ENCODE measurements at places on chromosomes 2 and 18. TPM values are rescaled to one million over a fixed set of nuclear protein-coding genes. Genes with fewer than 3 reads are reported as not detected.

Gene ALPG
- not detected for polyA plus RNA-seq

Gene ONECUT2
- not detected for polyA plus RNA-seq

Gene SPR
- 7.6 TPM for polyA plus RNA-seq

Gene MOCOS
- polyA plus RNA-seq = 0.05 TPM

- no peak for DNase-seq
Observed at GRCh38 chr18:13543811-13544732, 182.3 kb downstream of the FAM210A start.

DNA sequence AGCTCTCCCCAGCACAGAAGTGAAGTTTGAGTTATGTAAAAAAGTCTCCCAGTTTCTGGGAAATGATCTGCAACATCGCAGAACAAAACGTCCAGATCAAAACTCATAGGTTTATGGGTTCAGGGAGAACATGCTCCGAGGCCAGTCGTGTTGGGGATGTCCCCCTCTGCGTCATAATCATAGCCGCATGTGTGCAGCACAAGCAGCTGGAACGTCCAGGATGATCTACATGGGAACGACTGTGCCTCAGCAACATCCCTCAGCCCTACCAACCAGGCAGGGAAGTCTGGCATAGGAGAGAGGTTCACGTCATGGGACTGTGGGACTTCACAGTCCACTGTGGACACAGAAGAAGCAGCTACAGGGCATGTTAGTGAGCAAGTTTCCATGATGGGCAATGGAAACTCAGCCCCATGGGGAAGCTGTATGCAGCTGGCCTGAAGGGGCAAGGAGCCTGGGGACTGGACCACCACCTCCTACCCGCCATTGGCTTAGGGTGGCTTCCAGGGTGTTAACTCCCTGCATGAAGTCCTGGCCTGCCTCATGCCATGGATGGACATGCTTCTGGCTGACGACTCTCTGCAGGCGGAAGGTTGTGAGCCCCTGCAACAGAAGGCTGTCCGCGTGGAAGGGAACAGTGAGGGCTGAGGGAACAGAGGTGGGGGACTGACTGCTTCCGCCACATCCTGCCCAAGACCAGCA, 96.9 kb downstream of the COPS8 start:
- DNase-seq = no peak

DNA sequence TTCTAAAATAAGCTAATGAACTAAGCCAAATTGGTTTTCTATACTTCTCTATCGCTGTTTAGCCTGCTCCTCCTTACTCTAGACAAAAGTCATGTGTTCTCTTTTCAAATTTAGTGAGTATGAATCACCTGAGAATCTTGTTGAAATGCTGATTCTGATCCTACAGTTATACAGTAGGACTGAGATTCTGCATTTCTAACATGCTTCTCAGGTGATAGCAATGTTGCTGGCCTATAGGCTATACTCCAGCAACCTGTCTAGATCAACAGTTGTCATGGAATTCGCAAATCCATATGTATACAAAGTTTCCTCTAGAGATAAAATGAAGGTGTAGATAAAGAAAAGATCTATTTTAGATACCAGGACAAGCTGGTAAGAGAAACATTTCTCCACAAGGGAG, 62.9 kb downstream of the MEMO1 start:
- DNase-seq = no peak
